ENCODE measurements at places on chromosomes 5 and 9. TPM values are rescaled to one million over a fixed set of nuclear protein-coding genes. Genes with fewer than 3 reads are reported as not detected.

HAVCR1 gene
- not detected for total RNA-seq

DNA sequence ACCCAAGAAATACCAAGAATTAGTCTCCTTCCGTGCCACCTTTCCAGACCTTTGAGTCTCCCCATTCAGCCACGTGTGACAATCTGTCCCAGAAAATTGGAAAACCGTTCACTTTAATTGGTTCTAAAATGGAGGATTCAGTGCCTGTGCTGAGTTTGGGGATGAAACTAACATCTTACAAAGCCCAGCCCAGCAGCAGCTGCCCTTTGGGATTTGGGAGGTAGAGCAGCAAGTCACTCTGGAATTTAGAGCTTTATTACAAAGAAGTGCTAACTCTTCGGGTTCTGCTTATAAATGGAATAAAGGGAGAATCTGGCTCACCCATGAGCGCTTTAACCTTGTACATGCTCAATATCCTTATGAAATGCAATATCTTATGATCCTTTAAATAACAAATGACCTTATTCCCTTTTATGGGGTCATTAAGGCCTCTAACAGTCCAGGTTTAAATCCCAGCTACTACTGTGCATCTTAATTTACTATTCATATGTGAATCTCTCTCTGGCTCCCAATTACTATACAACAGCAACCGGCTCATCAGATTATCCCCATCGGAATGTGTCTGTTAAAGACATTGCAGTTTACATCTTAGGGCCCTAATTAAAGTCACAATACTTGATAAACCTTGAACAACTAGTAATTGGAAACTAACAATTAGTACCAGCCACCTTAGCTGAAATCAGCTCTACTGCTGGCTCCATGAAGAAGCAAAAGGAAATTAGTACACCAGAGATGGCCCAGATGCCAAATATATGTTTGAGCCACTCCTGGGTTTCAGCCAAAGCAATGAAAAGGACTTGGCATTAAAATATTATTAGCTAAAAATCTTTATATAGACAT lies 271.8 kb upstream of the SMARCA2 start:
- no peaks in the 10 kb centered on the region for H3K4me1 ChIP-seq
- H3K27me3 ChIP-seq = no peaks in the 10 kb centered on the region
- DNase-seq = no peak
- no peaks in the 10 kb centered on the region for H3K36me3 ChIP-seq

DNA sequence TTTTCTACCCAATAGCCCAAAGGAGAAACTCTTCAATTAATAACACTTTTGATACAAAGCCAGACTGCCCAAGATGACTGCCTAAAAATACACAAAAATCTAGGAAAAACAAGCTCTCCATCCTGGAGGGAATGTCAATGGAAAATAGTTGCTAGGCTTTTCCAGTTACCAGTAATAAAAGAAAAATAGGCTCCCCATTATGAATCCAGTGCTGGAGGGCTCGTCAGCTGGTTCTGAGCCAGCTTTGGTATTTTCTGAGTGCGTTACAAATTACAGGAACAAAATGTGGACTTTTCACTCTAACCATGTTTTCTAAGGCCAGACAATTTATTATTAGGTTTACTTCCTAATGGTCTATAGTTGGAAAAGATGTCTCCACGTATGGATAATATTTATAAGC lies 414.5 kb downstream of the ACTL7B start:
- H3K4me3 ChIP-seq = no peak overlapping the region
- no peak overlapping the region for H3K27ac ChIP-seq

DNA sequence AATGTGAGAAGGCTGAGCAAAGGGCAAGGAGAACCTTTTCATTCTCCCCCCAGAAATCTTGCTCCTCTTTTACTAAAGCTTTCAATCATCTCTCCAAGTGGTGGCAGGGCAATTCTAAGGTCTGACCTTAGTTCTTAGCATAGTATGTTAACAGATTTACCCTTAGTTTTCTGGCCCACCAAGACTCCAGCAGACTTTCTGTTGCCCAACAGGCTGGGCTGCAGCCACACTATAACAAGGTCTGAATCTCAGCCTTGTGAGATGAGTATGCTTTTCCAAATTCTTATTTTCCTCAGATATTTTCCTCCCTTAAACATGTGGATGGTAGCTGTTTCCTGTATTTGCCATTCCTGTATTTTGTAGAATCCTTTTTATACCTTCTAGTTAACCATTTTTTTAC lies 69.5 kb downstream of the NIPBL start:
- no peaks in the 10 kb centered on the region for H3K27me3 ChIP-seq
- H3K27ac ChIP-seq = no peak overlapping the region

CCDC180 gene
- total RNA-seq = 2.3 TPM

GRCh38 chr9:81490605-81491331 lies 198.6 kb downstream of the TLE1 start:
- H3K4me1 ChIP-seq = peaks cover 28% of the 10 kb centered on the region
- no peaks in the 10 kb centered on the region for H3K36me3 ChIP-seq
- no peaks in the 10 kb centered on the region for H3K27me3 ChIP-seq
- no peak overlapping the region for H3K4me3 ChIP-seq
- no peak overlapping the region for H3K27ac ChIP-seq

GRCh38 chr5:55538661-55539060 lies 3.9 kb upstream of the PLPP1 start:
- H3K27ac ChIP-seq = no peak overlapping the region
- no peak for DNase-seq
- H3K27me3 ChIP-seq = no peaks in the 10 kb centered on the region
- peaks cover 8% of the 10 kb centered on the region for H3K4me1 ChIP-seq

EPB41L4A gene
- total RNA-seq = 13.4 TPM

CCDC152 gene
- 0.25 TPM for total RNA-seq

DNA sequence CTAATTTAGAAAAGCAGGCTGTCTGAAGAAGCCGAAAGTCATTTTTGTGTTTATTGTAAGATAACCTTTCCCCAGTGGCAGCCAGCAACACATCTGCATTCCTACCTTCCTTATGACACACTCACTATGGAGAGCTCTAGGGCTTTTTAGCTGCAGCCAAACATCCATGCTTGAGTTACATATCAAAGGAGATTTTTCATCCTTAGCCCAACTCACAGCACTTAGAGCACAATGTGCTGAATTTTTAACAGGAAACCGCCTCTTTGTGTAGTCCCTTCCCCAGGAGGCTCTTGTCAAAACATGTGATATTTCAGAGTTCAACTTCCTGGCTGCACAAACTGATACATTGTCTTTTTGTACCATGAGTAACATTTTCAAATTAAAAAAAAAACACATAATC lies 379.2 kb downstream of the CTNND2 start:
- DNase-seq = no peak
- H3K4me1 ChIP-seq = no peaks in the 10 kb centered on the region
- H3K27ac ChIP-seq = no peak overlapping the region
- no peaks in the 10 kb centered on the region for H3K36me3 ChIP-seq

FAM170A gene
- not detected for total RNA-seq

DNA sequence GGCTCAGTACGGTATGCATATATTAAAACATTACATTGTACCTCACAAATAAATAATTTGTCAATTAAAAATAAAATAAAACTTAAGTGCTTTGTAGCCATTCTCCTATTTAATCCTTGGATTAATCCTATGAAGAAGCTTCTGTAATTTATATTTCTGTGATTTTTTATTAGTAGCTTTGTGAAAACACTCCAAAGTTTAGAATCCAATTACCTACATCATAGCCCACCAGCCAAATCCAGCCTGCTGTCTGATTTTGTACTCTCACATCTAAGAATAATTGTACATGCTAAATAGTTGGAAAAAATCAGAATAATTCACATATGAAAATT lies 10.4 kb downstream of the MED7 start:
- H3K4me3 ChIP-seq = no peak overlapping the region
- no peak overlapping the region for H3K27ac ChIP-seq
- H3K27me3 ChIP-seq = no peaks in the 10 kb centered on the region
- DNase-seq = no peak
- H3K36me3 ChIP-seq = no peaks in the 10 kb centered on the region

Measured in PC-9 (cell line).